Muscle of leg (tissue), 16 donors: ENCODE measurements at places on chromosomes 6 and 20. TPM values are rescaled to one million over a fixed set of nuclear protein-coding genes. Genes with fewer than 3 reads are reported as not detected.

The TNF gene
- total RNA-seq = 0.22 TPM

The SAMD5 gene
- 2.2 TPM for total RNA-seq

The HNF4A gene
- under 0.01 TPM for total RNA-seq

The MRPS26 gene
- total RNA-seq = 46.1 TPM

The ZNF165 gene
- total RNA-seq = 0.62 TPM

The TCF15 gene
- 5.9 TPM for total RNA-seq

The HCRTR2 gene
- not detected for total RNA-seq

The AARS2 gene
- 11.3 TPM for total RNA-seq

The TREML2 gene
- total RNA-seq = 0.09 TPM

The RAET1G gene
- total RNA-seq = 0.09 TPM

GRCh38 chr6:19443411-19443810 lies 393.8 kb upstream of the ID4 start:
- no peaks in the 10 kb centered on the region for H3K36me3 ChIP-seq
- H3K4me3 ChIP-seq = no peak overlapping the region
- no peaks in the 10 kb centered on the region for H3K27me3 ChIP-seq
- H3K27ac ChIP-seq = no peak overlapping the region

- DNase-seq = peak; percentile 11
These were observed 11.2 kb downstream of the COL9A3 start for GRCh38 chr20:62828051-62828450.

- H3K27me3 ChIP-seq = no peaks in the 10 kb centered on the region
- DNase-seq = no peak
- H3K36me3 ChIP-seq = no peaks in the 10 kb centered on the region
- H3K4me3 ChIP-seq = no peak overlapping the region
- no peak overlapping the region for H3K27ac ChIP-seq
- no peaks in the 10 kb centered on the region for H3K4me1 ChIP-seq
These were observed 1233.0 kb upstream of the EYS start for GRCh38 chr6:66940003-66940402.

- H3K36me3 ChIP-seq = peaks cover 15% of the 10 kb centered on the region
- peaks cover 10% of the 10 kb centered on the region for H3K4me1 ChIP-seq
- peak overlapping the region; percentile 11 for H3K4me3 ChIP-seq
- peak overlapping the region; percentile 68 for H3K27ac ChIP-seq
- no peaks in the 10 kb centered on the region for H3K27me3 ChIP-seq
These were observed 45.8 kb downstream of the QKI start for GRCh38 chr6:163460307-163460782.

DNA sequence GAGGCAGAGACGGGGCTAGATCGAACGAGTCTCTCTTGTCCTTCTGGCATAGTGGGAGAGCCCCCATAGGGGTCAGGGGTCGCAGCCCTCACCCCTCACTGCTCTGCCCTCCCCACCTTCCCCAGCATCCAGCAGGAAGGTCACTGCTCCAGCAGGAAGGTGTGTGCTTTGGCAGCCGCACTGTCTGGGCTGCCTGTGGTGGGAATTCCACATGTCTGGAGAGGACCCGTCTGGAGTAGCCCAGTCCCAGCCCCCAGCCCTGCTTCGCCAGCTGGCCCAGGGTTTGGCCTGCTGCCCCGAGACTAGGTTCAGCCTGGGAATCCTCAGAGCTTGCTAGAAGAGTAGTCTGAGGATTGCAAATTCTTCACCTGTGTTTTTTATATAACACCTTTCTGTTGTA lies 2.5 kb upstream of the R3HDML start:
- peaks cover 10% of the 10 kb centered on the region for H3K27me3 ChIP-seq
- no peaks in the 10 kb centered on the region for H3K4me1 ChIP-seq
- H3K36me3 ChIP-seq = no peaks in the 10 kb centered on the region

DNA sequence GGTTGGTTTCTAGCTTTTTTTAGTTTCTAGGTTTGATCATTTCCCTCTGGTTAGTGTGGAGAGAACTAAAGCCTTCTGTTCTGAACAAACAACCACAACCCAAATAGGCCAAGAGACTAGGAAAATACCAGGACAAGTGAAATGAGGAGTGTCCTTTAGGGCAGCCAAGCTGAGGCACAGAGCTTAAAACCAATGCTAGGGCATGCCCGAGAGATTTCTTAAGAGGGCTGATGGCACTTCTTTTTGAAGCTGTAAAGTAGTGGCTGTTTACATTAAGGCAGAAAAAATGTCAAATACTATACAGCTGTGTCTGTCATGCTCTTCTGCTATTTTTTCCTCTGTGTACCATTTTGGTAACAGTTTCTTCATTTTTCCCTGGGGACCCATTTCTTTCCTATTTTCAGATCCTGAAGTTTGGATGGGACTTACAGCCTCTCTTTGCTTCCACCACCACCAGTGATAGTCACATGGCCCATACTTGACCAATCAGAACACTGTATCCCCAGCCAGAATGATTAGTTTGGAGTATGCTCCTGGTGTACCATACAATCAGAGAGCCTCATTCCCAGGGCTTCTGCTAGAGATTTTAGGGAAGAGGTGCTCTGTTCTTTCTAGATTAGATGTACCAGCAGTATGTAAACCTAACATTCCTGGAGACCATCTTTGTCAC lies 154.4 kb downstream of the BMP2 start:
- no peaks in the 10 kb centered on the region for H3K4me1 ChIP-seq
- no peaks in the 10 kb centered on the region for H3K27me3 ChIP-seq
- no peak for DNase-seq
- H3K36me3 ChIP-seq = no peaks in the 10 kb centered on the region
- no peak overlapping the region for H3K27ac ChIP-seq
- no peak overlapping the region for H3K4me3 ChIP-seq

- peaks cover 26% of the 10 kb centered on the region for H3K27me3 ChIP-seq
- peaks cover 27% of the 10 kb centered on the region for H3K36me3 ChIP-seq
- DNase-seq = no peak
- no peak overlapping the region for H3K27ac ChIP-seq
- H3K4me3 ChIP-seq = no peak overlapping the region
- peaks cover 30% of the 10 kb centered on the region for H3K4me1 ChIP-seq
These were observed 3.9 kb upstream of the PTPRA start for GRCh38 chr20:2869381-2869780.

- DNase-seq = no peak
- H3K4me3 ChIP-seq = no peak overlapping the region
- no peak overlapping the region for H3K27ac ChIP-seq
- no peaks in the 10 kb centered on the region for H3K36me3 ChIP-seq
- peaks cover 2% of the 10 kb centered on the region for H3K4me1 ChIP-seq
These were observed 28.7 kb downstream of the FGD2 start for GRCh38 chr6:37033819-37034795.

DNA sequence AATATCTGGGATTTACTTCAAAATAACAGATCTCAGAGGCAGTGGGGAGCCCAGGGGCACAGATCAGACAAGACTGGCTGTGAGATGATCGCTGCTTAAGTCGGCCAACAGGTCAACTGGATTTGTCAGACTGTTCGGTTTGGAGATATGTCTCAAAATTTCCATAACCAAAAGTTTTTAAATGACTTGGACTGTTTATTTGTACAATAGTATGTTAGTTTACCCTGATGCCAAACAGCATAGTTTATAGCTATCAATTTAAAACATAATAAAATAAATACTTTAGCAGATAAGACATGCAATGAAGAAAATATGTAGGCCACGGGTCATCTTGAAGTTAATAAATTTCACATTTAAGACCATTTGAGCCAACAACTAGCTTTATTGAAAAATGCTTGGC lies 126.7 kb downstream of the IRF4 start:
- H3K27ac ChIP-seq = no peak overlapping the region
- H3K4me3 ChIP-seq = no peak overlapping the region
- DNase-seq = peak; percentile 44
- peaks cover 14% of the 10 kb centered on the region for H3K4me1 ChIP-seq
- no peaks in the 10 kb centered on the region for H3K27me3 ChIP-seq

- no peaks in the 10 kb centered on the region for H3K27me3 ChIP-seq
- DNase-seq = no peak
- no peak overlapping the region for H3K4me3 ChIP-seq
- peaks cover 22% of the 10 kb centered on the region for H3K4me1 ChIP-seq
- H3K27ac ChIP-seq = no peak overlapping the region
- H3K36me3 ChIP-seq = no peaks in the 10 kb centered on the region
These were observed 25.8 kb upstream of the CCN6 start for GRCh38 chr6:112027942-112028674.

DNA sequence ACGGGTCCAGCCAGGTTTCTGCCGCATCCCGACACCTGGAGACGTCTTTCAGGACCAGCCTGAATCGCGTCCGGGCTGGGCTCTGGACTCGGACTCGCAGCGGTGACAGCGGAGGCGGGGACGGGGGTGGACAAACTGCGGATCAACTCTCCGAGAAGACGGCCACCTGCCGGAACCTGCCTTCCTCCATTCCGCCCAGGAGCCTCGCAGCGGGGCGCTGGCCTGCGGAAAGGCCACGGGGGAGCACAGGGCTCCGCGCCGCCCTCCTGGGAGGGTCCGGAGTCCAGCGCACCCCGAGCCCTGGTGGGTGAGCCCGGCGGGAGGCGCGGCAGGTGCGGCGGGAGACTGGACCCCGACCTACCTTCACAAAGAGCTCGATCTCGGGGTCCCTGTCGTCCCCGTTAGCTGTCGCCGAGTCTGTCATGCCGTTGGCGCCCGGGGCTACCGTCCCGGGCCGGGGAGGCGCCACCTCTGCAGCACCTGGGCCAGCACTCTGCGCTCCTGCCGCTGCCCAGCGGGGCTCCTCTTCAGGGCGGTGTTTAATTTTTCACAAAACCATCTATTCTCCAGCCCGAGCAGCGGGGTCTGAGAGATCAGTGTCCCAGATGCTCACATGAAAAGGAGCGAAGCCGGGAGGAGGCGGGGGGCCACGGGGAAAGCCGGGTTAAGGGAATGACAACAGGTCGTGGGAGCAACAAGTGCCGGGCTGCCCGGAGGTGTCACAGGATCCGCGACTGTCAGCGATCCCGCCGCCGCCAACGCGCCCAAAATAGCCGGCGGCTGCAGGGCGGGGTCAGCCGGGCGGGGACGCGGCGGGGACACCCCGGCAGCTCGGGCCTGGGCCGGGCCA lies at the start of gene CLIC5:
CLIC5 (minus strand) TSS at position 742 of the 850 bp plus-strand sequence; CDS start at position 424, 318 bp downstream.
- H3K4me1 ChIP-seq = peaks cover 6% of the 10 kb centered on the region
- H3K4me3 ChIP-seq = peak within 1 kb of the TSS; percentile 54
- peak; percentile 33 for DNase-seq
- H3K27me3 ChIP-seq = peaks cover 39% of the 10 kb centered on the region

- H3K27me3 ChIP-seq = peaks cover 82% of the 10 kb centered on the region
- peaks cover 4% of the 10 kb centered on the region for H3K4me1 ChIP-seq
- no peak overlapping the region for H3K27ac ChIP-seq
- no peak overlapping the region for H3K4me3 ChIP-seq
- H3K36me3 ChIP-seq = no peaks in the 10 kb centered on the region
These were observed 10.8 kb upstream of the FOXC1 start for GRCh38 chr6:1598886-1599285.

DNA sequence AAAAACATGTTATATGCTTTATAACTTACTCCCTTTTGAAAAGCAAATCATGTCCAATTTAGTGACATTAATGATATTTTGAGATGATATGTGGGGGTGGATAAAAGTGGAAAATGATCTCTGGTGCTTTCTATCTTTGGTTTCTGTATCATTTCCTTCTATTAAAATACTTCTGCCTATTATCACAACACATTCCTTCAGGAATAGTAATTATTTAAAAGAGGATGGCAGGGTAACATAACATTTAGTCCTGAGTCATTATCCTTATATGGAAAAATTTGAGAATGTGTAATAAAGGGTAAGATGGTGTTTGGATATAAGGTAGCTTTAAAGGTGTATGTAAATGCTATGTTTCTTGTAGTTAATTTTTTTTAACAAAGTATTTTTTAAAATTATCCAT lies 657.7 kb downstream of the PHF3 start:
- no peaks in the 10 kb centered on the region for H3K27me3 ChIP-seq
- no peak for DNase-seq
- no peaks in the 10 kb centered on the region for H3K36me3 ChIP-seq
- H3K4me1 ChIP-seq = no peaks in the 10 kb centered on the region
- no peak overlapping the region for H3K27ac ChIP-seq

GRCh38 chr20:48702455-48702913 lies 125.3 kb downstream of the PREX1 start:
- peaks cover 43% of the 10 kb centered on the region for H3K4me1 ChIP-seq
- DNase-seq = no peak
